Stimulated activated CD8-positive, alpha-beta memory T cell treated with anti-CD3 and anti-CD28 coated beads, Interleukin-4, amount 100 ng/mL, for 24 hours (primary cell): ENCODE measurements at places on chromosomes 11 and 22.

DNA sequence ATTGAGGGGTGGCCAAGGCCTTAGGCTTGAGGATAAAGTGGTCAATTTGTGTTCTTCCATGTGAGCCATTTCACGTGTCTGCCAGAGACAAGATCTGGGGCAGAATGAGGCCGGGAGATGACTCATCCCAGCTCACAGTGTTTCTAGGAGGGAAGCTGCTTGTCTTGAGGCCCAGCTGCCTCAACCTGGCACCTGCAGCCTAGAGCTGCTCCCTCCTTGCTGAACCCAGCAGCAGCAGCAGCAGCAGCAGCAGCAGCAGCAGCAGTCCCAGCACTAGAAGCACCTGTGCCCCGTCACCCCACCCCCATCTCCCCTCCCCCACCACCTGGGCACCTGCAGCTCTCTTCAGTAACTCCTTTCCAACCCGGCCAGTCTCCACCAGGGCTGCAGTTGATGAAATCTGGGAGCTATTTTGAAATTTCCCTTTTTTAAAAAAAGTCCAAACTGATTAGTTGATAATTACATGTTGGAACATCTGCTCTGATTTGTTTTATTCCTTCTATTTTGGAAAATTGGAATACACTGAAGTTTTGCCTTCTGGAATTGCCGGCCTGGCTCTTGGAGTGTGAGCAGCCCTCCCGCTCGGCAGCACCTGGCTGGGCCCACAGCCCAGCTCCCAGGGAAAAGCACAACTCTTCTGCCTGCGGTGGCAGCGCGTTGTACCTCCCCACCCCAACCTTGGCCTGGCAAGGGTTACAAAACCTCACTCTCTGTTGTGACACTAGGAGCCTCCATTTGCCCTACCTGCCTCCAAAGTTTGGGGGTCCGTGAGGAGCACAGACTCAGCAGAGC is 143.5 kb downstream of the NXPE2 start:
- DNase-seq, result no peak

GRCh38 chr22:31932863-31933262 is 11.5 kb upstream of the YWHAH start:
- no peak for DNase-seq

GRCh38 chr11:110133160-110133559 is 40.0 kb downstream of the ZC3H12C start:
- DNase-seq, result no peak

DNA sequence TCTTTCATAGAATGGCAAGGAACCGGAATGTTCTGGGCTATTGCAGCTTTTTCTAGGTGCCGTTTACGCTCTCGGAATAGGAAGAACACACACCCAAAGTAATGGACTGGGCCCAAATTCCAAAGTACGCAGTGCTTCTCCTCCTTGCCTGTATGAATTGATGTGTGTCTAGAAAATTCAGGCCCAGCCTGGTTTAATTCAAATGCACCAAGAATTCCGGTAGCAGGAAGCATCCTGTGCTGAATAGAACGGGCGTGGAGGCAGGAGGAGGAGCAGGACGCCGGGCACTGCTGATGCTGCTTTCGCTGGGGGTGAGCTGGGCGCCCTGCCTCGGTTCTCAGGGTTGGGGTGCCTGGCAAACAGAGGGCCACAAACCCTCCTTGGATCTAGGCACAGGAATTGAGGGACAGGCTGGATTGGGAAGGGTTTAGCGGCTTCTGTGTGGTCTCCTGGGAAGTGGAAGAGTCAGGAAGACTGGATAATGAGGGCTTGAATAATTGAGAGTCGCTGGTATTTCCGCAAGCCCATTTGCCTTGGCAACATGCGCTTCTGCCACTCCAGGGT is 2.0 kb downstream of the PARVB start:
- no peak for DNase-seq

GRCh38 chr11:1194977-1195681 is 27.7 kb upstream of the MUC5B start:
- DNase-seq, result no peak

- DNase-seq, result no peak
Observed at GRCh38 chr11:102120437-102120973, 10.3 kb downstream of the YAP1 start.

DNA sequence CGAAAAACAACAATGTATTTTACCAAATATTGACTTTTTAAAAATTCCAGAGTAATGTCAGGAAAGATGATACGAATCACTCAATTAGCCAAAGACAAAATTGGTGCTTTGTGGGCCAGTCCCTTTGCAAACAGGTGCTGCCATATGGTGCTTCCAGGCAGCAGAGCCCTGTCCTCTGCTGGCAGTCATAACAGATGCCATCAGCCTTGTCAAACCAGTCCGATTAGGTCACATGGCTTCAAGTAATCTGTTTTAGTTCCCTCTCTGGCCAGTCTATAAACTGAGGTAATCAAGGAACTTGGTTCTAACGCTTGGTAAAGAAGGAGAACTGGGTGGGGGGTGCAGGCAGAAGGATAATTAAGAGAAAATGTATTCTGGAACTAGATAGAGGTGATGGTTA is 49.1 kb upstream of the CAPRIN1 start:
- no peak for DNase-seq

- no peak for DNase-seq
Observed at GRCh38 chr11:65078786-65079342, 5.0 kb downstream of the CDCA5 start.

DNA sequence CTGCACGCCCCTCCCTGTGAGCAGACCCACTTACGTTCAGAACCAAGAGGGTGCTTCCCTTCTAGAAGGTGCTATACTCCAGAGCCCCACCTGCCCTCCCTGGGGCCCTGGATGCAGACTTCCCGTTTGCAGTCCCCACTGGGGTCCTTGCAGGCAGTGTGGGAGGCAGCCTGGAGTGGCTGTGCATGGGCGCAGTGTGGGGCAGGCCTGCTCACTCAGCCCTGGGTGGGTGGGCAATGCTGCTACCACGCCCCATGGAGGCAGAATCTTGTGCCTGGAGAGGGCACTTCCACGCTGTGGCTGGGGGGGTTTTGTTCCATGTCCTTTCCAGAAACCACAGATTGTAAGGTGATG is 116.2 kb downstream of the KCNQ1OT1 start:
- DNase-seq, result no peak

- no peak for DNase-seq
Observed at GRCh38 chr22:29530716-29531115, 22.8 kb downstream of the THOC5 start.

DNA sequence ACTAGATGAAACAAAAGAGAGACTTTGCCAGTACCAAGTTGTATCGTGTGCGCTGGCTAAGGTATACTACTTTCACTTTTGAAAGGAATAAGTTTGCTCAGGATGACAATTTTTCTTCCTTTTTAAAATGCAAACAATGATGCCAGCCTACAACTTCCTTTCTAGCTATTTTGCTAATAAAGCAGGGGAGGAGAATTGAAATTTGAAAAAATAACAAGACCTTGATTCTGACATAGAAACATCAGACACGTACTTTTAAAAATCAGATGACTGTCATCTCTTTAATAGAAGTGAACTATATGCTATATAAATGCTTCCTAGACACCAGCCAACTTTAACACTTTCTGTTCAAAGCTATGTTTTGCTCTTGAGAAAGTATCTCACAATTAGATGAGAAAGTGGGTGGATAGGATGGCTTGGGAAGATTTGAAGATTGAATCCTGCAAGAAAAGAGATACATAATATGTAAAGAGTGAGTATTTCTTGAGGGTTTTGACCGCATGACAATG is 41.7 kb upstream of the BLID start:
- DNase-seq, result no peak

DNA sequence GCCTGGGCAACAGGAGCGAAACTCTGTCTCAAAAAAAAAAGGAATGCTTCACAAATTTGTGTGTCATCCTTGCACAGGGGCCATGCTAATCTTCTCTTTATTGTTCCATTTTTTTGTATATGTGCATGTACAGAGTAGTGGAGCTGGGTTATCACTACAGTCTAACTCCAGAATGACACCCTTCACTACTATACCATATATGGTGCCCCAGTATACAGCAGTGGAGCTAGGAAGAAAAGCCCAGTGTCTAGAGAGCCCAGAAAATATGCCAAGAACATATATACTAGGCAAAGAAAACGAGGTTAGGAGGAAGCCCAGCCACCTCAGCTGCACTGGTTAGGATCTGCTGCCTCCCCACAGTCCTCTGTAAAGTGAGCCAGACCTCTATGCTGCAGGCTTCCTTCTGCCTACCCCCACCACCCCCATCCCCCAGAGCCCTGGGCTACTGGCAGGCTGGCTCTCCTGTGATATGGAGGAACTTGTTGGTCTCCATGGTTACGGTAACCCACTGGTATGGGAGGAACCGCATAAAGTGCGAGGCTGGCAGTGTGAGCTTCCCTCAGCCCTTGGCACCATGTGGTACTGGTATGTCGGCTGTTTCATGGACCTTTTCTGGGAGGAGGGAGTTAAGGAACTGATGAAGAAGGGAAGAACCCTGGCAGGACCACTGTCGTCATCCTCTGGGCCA is 34.3 kb downstream of the RCOR2 start:
- no peak for DNase-seq

GRCh38 chr11:30445056-30445455 is 122.2 kb downstream of the ARL14EP start:
- no peak for DNase-seq

DNA sequence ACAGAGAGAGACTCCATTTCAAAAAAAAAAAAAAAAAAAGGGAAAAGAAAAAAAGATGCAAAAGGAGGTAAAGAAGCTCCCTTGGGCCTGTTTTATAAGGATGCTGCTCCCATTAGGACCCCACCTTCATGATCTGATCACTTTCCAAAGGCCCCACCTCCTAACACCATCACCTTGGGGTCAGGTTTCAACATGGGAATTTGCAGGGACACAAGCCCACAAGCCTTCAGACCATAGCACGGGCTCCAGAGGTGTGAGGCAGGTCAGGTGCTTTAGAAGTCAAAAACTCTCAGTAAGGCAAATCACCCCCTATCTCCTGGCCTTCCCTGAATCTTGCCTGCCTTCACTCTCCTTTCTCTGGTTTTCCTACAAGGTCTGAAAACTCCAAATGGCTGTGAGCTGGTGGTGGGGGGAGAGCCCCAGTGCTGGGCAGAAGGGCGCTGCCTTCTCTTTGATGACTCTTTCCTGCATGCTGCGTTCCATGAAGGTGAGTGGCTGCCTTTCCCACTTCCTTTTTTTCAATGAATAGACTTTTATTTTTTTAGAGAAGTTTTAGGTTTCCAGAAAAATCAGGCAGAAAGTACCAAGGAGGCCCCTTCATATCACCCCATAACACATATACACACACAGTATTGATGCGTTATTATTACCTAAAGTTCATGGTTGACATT is 13.2 kb downstream of the ASPHD2 start:
- DNase-seq, result no peak

GRCh38 chr22:46018859-46019258 is 41.9 kb upstream of the WNT7B start:
- no peak for DNase-seq
